ENCODE measurements at places on chromosomes 2 and 18. TPM values are rescaled to one million over a fixed set of nuclear protein-coding genes. Genes with fewer than 3 reads are reported as not detected.

FAM228A gene
- 3.2 TPM for total RNA-seq

VWA3B gene
- total RNA-seq = not detected

POTEE gene
- not detected for total RNA-seq

SCG2 gene
- total RNA-seq = 37.2 TPM

CFAP65 gene
- 0.03 TPM for total RNA-seq

SCN3A gene
- 0.40 TPM for total RNA-seq

UGT1A4 gene
- not detected for total RNA-seq

GPR45 gene
- not detected for total RNA-seq

CNTNAP5 gene
- total RNA-seq = not detected

SLC14A1 gene
- total RNA-seq = 167 TPM

EIF5B gene
- total RNA-seq = 40.9 TPM

SLC30A3 gene
- total RNA-seq = 0.03 TPM

LYPD1 gene
- 12.8 TPM for total RNA-seq

MYO7B gene
- total RNA-seq = 0.13 TPM

PRADC1 gene
- total RNA-seq = 9.8 TPM

SKOR2 gene
- not detected for total RNA-seq

SERPINB5 gene
- total RNA-seq = not detected

CRYGD gene
- total RNA-seq = not detected

SLC9A4 gene
- 0.03 TPM for total RNA-seq

EN1 gene
- 0.91 TPM for total RNA-seq

LDAH gene
- 24.0 TPM for total RNA-seq

CDK15 gene
- 1.5 TPM for total RNA-seq

TRIB2 gene
- 109 TPM for total RNA-seq

SPP2 gene
- not detected for total RNA-seq

TMSB10 gene
- 6,105 TPM for total RNA-seq

HJURP gene
- total RNA-seq = 5.2 TPM

HRH4 gene
- total RNA-seq = 0.07 TPM

EDAR gene
- total RNA-seq = not detected

RNF125 gene
- 0.13 TPM for total RNA-seq

DNAJC5G gene
- total RNA-seq = not detected

LHCGR gene
- total RNA-seq = not detected

MERTK gene
- 0.69 TPM for total RNA-seq

ATOH8 gene
- 22.4 TPM for total RNA-seq

RND3 gene
- total RNA-seq = 647 TPM

LCT gene
- 0.03 TPM for total RNA-seq

ADRA2B gene
- 14.9 TPM for total RNA-seq

ZNG1B gene
- 27.8 TPM for total RNA-seq

PAX8 gene
- total RNA-seq = 1.6 TPM

RUFY4 gene
- not detected for total RNA-seq

TLX2 gene
- not detected for total RNA-seq

SP140L gene
- 8.2 TPM for total RNA-seq

ACVR1C gene
- 1.2 TPM for total RNA-seq

ICA1L gene
- 3.1 TPM for total RNA-seq

TCF23 gene
- not detected for total RNA-seq

GPBAR1 gene
- 0.03 TPM for total RNA-seq

PHOSPHO2 gene
- total RNA-seq = 1.6 TPM

EVX2 gene
- not detected for total RNA-seq

CTAGE1 gene
- 0.07 TPM for total RNA-seq

CCDC68 gene
- 15.1 TPM for total RNA-seq

MALL gene
- total RNA-seq = 48.5 TPM

SLC5A7 gene
- total RNA-seq = not detected

DOK1 gene
- 116 TPM for total RNA-seq

BMP10 gene
- not detected for total RNA-seq

RHOB gene
- total RNA-seq = 121 TPM

NCKAP5 gene
- 0.76 TPM for total RNA-seq

FAM110C gene
- 0.07 TPM for total RNA-seq

M1AP gene
- 0.26 TPM for total RNA-seq

PTPRN gene
- total RNA-seq = 23.5 TPM

C2orf15 gene
- total RNA-seq = not detected

Data from smooth muscle cell of the pulmonary artery (primary cell).